ENCODE measurements at places on chromosomes 2 and 18.

- DNase-seq = no peak
Observed at GRCh38 chr2:203973000-203973399, 36.4 kb downstream of the ICOS start.

DNA sequence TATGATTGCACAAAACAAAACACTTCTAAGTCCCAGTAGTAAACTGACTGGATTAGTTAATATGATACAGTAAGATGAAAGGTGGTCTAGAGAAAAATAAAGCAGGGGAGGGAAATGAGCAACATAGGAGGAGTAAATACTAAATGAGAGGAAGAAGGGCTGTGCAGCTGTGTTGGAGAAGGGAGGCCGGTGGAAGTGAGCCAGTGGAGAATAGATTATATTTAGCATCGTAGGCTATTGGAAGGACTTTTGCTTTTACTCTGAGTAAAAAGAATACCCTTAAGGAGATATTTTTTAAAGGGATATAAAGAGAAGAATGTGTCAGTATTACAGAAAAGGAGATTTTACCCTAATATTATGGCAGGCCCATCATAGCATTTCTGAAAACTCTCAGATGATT is 12.7 kb downstream of the WDR75 start:
- no peak for DNase-seq

GRCh38 chr2:220916931-220917330 is 655.2 kb downstream of the EPHA4 start:
- no peak for DNase-seq

DNA sequence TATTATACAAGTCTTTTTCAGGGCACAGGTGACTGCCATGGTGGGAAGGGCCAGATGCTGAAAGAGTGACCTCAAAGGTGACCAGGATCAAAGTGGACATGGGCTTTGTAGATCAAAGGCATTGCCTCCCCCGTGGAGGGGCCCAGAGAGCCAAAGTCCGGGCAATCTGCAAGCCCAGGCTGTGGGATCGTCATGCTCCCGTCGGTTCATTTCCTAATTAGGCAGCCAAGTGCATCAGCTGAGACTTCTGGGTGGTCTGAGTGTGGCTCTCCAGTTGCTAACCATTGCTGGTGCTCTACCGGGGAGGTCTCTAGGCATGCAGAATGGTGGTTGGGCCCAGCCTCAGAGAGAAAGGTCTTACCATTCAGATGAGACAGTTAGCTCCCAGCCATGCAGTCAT is 61.6 kb downstream of the TRIB2 start:
- no peak for DNase-seq

- no peak for DNase-seq
Observed at GRCh38 chr2:64542071-64543007, 18.2 kb downstream of the AFTPH start.

DNA sequence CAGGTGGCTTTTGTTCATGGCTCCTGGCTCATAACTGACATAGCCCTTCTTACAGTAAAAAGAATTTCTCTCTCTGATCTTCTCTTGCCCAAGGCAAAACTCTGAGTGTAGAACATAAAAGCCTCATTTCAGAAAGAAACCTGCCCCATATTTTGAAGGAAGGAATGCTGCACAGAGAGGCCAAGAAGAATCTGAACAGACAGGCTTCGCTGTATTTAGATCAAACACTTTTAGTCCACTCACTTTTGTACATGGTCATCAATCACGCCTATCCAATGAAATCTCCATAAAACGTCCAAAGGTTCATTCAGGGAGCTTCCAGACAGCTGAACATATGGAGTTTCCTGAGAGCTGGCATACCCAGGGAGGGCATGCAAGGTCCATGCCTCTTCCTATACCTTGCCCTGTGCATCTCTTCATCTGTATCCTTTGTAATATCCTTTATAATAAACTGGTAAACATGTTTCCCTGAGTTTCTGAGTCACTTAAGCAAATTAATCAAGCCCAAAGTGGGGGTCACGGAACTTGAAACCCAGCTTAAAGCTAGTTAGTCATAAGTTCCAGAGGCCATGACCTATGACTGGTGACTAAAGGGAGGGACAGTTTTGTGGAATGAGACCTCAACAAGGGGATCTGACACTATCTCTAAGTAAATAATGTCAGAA is 62.5 kb upstream of the TMEM247 start:
- no peak for DNase-seq

DNA sequence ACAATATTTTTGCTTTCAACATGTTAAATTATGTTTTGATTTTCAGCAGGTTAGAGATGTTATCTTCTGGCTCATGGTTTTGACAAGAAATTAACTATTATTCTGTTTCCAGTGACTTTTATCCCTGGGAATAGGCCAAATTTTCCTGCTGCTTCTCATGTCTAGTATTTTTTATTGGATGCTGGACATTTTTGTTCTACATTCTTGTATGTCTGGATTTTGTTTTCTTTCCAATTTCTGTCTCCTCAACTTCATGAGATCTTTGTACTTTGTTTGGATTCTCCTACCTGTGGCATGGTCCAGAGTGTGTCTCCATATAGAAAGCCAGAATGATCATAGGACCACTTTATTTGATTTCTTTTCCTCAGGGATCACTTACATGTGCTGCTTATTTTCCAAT is 33.1 kb upstream of the MYO1B start:
- DNase-seq = no peak

GRCh38 chr2:157789256-157789655 is 86.9 kb downstream of the ACVR1 start:
- no peak for DNase-seq

DNA sequence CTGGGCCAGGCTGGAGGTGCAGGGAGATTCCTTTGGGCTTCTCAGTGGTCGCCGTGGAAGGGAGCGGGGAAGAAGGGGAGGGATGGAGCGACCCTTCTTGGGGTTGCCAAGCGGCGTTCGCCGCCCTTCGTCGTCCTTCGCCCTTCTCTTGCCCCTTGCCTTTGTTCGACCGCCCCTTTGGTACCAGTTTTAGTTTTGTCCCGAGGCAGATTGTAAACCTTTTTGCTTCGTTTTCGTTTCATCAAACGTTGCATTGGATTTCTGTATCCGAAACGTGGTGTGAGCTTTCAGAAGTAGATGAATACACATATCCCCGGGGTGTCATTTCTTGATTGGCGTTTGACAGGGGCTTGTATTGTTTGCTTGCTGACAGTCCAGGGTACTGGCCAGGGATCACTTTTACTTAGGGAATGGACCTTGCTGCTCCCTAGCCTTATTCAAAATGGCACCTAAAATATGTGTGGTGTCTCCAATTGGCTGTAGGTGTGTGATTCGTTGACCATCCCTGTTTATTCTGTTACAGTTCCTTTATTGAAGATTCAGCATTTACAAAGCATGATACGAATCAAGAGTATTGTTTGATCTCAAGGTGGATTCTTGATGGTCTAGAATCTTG is 788 bp downstream of the USP14 start:
- no peak for DNase-seq

DNA sequence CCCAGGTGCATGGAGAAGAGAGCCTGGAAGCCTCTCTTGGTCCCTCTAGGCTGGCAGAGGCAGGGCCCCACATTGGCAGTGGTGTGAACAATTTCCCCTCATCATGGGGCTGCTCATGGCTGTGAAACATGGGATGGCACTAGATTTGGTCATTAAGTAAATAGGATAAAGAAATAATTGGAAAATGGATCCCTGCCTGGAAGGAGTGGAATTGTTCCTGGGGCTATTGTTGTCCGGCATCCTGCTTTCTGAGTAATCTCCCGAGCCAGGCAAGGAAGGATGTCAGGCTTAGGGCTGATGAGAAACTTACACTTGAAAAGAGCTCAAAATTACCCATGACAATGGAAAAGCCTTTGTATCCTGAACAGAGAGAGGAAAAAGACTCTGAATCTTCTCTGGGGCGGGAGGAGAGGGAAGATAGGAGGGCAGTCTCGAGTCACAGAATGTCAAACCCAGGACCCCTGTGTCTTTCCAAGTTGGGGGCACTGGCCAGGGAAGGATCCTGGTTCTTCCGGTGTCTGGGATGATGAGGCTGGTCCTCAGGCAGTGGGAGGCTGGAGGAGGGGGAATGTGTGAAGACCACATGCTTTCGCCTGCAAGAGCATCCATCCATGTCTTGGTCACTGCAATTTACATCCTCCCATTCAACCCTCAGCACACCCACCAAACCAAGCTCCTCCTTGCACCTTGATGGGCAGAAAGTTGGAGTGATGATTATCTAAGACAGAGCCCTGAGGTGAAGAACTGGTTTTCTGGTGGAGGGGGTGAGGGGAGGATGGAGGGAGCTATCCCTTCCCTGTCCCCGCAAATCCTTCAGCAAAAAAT is 27.1 kb upstream of the STEAP3 start:
- no peak for DNase-seq

DNA sequence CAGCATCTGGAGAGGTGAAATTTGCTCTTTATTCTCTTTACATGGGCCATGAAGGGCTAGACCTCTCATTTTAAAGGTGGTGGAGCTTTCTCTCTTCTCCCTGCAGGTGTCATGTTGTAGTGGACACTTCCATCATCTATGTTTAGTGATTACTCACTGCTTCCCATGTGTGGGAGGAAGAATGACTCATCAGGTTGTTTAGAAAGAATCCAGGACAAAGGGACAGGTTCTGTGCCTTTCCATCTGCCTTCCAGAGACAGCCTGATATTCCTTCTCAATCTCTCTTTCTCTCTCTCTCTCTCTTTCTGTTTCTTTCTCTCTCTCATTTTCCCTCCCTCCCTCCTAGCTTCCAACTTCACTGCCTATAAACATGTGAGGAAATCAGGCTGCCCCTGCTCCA is 38.7 kb downstream of the SCG2 start:
- DNase-seq = no peak

GRCh38 chr2:67845621-67846369 is 217.0 kb downstream of the C1D start:
- DNase-seq = no peak

GRCh38 chr2:223316342-223316741 is 264.4 kb downstream of the KCNE4 start:
- no peak for DNase-seq

DNA sequence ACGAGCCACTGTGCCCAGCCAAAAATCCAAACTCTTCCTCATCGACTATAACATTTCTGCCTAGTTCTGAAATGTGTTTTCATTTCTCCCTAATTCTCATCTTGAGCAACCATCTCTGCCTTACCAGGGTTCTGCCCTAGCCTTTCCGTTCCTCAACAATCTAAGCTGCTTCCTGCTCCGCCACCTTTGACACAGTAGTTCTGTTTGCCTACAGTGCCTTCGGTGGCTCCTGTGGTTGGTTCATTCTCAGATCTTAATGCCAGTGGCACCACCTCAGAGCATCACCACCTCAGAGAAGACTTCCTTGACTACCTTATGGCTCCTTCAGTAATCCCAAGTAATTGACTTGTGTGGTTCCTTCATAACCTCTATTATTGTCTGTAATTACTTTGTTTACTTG is 3.8 kb downstream of the SOCS6 start:
- DNase-seq = no peak

DNA sequence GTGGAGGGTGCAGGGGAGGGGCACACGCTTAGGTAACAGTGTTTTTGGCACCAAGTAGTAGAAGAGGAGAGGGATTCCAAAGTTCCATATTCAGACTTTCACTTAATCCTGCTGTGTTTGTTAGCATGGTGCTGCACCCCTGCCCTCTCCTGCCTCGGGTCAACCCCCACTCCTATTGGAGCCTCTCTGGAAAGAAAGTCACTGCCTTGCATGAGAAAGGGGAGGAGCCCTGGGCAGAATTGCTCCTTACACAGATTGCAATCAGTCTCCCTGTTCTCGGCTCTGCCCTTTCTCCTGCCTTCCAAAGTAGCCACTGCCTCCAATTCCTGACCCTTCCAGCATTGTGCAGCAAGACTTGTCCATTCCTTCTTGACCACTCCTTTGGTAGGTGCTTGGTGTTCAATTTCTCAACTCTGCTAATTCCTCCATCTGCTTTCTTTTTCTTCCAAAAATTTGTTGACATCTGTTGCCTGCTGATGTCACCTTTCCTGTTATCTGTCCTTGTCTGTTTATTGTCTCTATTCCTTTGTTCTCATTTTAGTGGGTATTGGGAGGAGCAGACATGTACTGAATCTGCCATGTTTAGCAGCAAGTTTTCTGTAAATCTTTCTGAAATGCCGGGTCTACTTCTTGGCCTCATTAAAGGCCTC is 225.4 kb downstream of the LOXHD1 start:
- DNase-seq = no peak

DNA sequence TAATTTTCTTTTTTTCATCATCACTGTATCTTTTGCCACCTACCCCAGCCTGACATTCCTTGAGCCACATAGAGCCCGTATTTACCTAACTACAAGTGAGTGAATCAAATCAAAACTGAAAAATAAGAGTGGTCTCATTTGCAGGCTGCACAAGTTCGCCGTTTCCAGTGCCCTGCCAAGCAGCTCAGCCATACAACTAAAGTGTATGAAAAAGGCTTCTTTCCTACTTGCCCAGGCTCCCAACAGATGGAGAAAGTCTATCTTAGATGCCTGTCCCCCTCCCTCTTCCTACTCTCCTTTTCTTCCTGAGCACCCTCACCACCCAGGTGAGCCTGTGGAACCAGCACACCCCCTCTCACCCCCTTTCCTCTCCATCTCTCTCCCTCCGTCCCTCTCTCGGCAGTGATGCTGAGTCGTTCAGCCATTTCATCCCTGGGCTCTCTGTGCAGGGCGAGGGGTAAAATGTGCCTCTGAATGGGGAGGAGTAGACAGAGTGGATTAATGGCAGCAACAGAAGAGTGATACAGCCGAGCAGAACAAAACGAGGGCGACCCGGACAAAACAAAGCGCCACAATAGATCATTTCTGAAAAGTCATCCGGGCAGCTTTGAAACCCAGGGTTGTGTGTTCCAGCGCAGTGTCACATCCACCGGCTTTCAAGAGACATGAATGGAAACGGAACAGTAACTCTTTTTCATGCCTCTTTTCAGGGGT is 65.0 kb upstream of the POU3F3 start:
- DNase-seq = no peak

DNA sequence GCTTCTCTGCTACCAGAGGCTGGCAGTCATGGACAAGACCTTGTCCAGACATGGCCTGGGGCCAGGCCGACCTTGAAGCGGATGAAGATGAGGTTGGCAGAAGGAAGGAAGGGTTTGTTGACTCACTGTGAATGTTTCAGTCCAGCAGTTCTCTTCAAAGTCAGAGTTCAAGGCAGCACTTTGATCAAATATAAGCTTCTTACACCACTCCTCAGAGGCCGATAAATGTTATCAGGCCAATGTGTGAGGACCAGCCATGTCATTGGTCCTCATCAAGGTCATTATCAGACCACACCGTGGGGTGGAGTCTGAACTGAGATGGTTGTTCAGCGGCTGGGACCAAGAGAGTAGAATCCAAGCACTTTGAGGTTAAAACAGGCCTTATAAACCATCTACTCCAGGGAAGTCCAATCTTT is 35.5 kb downstream of the QPCT start:
- no peak for DNase-seq

DNA sequence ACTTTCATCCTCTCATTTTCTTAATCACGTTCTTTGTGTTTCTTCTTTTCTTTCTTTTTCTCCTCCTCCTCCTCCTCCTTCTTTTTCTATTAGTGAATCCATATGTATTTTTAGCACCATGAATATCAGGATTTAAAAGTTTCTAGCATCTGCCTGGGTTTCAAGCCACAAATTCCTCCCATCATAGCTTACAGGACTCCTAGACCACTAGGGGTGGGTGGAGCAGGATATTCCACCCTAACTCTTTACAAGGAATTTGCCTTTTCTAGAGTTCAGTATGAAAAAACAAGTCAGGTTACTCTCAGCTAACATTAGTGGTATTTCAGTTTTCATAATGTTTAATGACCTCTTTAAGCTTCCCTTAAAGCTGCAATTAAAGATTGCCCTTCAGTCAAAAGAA is 19.1 kb upstream of the LRRTM1 start:
- no peak for DNase-seq

GRCh38 chr18:80119111-80119510 is 10.0 kb downstream of the ADNP2 start:
- no peak for DNase-seq

- DNase-seq = no peak
Observed at GRCh38 chr18:63216516-63217311, 102.9 kb downstream of the BCL2 start.

Data from activated naive CD8-positive, alpha-beta T cell treated with anti-CD3 and anti-CD28 coated beads for 36 hours (primary cell).